ENCODE measurements at places on chromosomes 2 and 18. TPM values are rescaled to one million over a fixed set of nuclear protein-coding genes. Genes with fewer than 3 reads are reported as not detected.

Gene PAPOLG
- total RNA-seq = 6.6 TPM

Gene LYPD6B
- 0.32 TPM for total RNA-seq

Gene RAPGEF4
- total RNA-seq = 1.9 TPM

Gene SERPINB11
- total RNA-seq = not detected

Gene SPEG
- total RNA-seq = 7.8 TPM

Gene ZNF396
- total RNA-seq = 1.4 TPM

Gene DOK6
- total RNA-seq = 9.0 TPM

Gene CAPN13
- total RNA-seq = not detected

Gene PRKCE
- 12.5 TPM for total RNA-seq

All from bronchial smooth muscle cell (primary cell).